Adipocyte (in vitro differentiated cells): ENCODE measurements at places on chromosomes 2 and 18.

DNA sequence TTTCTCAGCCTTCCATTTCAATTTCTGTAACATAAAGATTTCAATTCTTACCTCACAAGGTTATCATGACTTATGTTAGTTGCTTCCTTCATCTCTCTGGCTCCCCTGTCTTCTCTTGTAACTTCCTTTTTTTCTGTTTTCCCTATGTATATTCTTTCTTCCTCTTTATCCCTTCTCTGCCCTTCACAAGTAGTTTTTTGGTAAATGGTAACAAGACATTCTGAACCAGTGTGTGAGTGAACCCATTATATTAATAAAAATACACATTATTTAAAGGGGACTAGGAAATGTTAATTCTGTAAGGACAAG is 8.4 kb downstream of the ACSL3 start:
- DNase-seq: no peak

DNA sequence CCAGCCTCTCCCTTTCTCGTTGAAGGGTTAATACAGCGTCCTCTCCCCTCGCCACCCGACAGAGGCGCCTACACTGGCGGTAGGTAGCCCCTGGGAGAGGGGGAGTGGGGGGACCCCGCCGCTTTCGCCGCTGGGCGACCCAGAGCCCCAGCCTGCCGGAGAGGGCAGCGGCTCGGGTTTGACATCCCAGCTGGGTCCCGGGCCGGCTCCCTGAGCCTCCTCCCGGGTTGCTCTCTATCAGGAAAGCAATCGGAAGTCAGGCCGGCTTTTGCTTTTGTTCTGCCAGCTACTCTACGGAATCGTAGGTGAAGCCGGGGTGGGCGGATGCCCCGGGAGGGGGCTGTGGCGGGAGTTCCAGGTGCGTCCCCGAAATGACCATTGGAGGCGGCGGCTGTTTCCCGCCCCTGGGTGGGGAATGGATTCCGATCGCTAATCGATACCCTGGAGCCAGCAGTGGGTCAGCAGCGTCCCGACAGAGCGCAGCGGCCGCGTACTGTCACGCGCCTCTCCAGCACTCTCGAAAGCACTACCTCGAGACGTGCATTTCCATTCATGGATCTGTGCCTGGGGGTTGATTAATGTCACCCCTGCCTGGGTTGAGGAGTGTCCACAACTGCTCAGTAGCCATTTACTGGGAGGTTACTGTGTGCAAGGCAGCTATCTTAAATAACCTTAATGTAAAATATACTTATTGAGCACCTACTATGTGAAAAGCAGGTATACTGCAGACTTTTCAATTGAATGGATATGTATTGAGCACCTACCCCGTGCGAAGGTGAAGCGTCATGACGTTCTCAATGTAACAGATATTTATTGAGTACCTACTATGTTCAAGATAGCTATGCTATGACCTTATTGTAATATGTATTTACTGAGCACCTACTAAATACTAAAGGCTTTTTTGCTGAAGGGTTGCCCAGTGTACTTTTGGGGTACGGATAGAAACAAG is 1.1 kb downstream of the MAPK4 start:
- peak; percentile 1 for DNase-seq

DNA sequence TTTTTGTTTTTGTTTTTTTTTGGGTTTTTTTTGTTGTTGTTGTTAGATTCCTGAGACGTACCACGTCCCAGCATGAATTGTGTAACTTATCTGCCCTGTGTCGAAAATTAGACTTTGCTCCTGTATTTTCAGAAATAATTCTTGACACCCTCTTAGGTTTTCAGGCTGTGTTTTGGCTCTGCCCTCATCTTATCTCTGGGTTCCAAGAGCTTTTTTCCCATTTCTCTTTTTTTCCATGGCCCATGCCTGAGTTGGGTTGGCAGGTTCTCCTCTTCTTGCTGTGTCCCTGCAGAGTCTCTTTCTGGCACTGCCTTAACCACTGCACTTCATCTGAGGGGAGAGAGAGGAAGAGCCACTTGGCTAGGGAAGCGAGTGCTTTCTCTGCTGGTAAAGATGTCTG is 42.4 kb downstream of the CTIF start:
- no peak for DNase-seq

GRCh38 chr2:231357931-231358330 is 37.6 kb upstream of the B3GNT7 start:
- no peak for DNase-seq

GRCh38 chr2:1602278-1603010 is 141.9 kb downstream of the PXDN start:
- no peak for DNase-seq

- DNase-seq: peak; percentile 87
These were observed 12.8 kb upstream of the GBX2 start for GRCh38 chr2:236180831-236181453.

DNA sequence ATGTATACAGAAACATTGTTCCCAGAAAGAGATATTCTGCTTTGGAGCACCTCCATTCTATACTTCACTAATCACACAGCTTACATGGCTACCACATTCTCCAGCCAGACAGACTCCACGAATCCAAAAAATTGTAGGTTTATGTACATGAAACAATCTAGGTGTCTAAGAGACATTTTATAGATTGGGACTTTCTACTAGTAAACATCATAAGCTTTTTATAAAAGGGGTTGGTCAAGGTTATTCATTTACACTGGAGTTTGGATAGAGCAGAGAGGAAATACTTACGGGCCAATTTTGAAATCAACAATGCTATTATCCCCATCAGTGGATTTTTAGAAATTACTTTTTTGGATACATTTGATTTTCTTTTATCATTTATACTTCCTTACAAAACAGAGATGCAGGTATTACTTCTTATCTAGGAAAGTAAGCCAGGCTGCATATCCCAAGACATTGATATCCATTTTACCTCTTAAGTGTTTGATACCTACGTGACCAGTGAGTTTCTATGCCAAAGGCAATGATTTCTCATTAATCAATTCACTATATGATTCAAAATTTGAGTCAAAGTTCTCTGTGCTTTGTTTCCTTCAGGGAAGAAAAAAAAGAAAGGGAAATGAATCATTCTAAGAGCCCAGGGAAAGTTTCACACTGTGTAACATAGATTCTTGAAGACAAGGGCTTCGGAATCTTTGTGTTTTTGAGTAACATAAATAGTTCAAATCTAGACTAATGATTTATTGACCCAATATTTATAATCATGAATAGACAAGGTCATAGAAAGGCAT is 140.5 kb downstream of the PTH2R start:
- DNase-seq: no peak

DNA sequence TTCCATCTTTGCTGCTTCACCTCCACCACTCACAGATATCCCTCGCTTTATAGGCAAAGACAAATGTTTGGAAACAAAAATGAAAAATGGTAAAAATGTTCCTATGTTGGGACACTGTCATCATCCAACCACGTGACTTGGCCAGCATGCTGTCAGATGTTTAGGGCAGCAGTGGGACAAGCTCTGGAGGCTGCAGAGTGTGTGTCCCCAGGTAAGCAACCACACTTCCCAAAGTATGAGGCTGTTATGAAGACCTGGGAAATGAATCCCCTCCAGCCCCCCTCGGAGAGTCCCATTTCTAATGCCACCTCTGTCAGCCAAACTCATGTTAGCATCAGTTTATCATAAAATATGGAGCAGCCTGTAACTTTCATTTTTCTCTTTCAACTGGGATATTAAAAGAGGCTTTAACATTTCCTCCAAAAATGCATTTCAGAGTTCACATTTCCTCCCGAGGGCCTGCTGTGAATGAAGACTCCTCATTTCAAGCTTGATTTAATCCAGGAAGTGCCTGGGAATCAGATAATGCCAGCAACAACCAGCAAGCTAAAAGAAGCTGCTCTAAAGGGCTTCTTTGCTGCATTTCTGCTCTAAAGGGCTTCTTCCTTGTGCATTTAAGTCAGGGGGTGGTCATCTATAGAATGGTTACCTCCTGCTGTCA is 66.2 kb downstream of the APOB start:
- no peak for DNase-seq

DNA sequence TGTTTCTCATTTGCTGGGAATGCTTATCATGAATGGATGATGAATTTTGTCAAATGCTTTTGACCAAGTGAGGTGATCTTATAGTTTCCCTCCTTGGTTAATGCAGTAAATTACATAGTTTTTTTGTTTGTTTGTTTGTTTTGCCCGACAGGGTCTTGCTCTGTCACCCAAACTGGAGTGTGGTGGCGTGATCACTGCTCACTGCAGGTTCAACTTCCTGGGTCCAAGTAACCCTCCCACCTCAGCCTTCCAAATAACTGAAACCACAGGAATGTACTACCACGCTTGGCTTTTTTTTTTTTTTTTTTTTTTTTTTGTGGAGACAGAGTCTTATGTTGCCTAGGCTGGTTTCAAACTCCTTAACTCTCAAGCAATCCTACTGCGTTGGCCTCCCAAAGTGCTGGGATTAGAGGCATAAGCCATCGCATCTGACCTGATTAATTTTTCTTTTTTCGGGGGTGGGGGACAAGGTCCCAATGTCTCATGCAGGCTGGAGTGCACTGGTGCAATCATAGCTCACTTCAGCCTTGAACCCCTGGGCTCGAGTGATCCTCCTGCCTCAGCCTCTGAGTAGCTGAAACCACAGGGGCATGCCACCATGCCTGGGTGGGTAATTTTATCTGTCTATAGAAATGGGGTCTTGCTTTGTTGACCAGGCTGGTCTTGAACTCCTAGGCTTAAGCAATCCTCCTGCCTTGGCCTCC is 48.6 kb downstream of the SMAD2 start:
- DNase-seq: peak; percentile 23

DNA sequence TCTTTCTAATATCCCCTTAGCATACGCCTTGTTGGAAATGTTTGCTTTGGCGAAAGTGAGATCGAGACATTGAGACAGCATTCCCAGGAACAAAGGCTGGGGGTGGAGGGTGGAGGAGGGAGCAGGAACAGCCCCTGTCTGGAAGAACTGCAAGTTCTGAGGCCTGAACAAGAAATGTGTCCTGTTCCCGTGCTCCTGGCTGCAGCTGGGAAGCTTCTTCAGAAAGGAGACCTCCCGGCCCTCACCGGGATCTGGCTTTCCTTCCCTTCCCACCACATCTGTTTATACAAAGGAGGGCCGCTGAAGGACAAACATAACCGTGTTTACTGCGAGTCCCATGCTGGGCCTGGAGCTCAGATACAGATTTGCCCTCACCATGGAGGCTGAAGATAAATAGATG is 35.9 kb downstream of the AFF3 start:
- DNase-seq: no peak

GRCh38 chr2:205197468-205198139 is 484.7 kb upstream of the NRP2 start:
- peak; percentile 30 for DNase-seq

DNA sequence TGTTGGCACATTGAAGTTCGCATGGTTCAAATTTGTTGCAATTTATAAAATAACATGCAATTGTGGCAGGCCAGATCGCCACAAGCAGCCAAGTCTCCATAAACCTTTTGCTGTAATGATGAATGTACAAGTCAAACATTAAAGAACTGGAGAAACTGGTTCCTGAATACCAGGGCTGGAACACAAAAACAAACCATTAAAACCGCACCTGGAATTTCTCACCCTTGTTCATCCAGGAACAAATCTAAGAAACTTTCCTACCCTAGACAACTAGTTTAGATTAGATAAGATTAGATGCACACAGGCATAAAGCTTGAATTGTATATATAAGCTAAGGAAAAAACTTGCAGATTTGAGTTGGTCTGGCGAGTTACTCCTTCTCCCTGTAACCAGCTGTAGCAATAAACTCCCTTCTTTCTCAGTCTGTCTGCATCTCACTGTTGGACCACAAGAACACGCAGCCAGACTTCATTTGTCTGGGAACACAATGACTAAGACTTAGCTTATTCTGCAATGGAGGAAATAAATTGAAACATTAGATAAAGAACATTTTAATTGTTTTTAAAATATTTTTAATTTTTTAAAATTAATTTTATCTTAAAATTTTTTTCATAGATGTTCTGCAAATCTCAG is 1835.5 kb upstream of the LRRTM1 start:
- no peak for DNase-seq

DNA sequence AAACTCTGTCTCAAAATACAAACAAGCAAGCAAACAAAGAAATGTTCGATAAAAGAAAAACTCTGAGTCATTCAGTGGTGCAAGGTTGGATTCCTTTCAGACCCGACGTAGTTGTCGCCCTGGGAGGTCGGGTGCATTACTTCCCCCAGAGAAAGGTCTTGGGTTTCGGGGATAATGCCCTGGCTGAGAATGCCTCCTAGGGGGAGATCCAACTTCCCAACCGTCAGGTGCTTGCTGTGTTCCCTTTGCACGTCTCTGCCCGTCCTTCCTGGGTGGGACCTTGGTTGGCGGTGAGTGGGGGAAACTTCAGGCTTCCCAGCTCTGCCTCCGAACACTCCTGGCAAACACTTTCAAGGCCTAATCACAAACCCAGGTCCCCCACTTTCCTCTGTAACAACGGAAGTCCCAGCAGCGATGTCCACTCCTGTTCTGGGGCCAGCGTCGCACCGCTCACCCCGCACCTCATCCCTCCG is 609 bp downstream of the TPGS2 start:
- DNase-seq: peak; percentile 74

DNA sequence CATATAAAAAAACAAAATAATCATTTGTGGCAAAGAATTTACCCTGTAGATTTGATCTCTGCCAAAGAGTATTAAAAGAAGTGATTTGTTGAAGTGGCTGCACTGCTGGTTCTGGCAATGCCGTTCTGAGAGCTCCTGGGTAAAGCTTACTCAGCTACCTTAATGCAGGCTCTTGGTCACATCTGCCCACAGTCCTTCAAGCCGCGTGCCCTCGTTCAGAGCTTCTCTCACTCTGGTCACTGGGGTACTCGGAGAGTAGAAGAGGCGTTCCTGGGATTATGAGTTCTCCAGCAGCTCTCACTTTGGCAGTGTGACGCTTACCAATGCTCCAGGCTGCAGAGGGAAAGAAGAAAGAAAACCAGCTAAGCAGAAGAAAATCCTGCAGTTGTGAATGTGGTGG is 57.9 kb downstream of the ACVR1 start:
- DNase-seq: no peak

GRCh38 chr2:134932864-134933526 is 14.4 kb downstream of the CCNT2 start:
- no peak for DNase-seq

GRCh38 chr2:22958308-22958707 is 426.7 kb upstream of the KLHL29 start:
- DNase-seq: no peak

GRCh38 chr2:219278655-219279150 is 463 bp upstream of the DNAJB2 start:
- no peak for DNase-seq

- no peak for DNase-seq
These were observed 18.9 kb upstream of the RPL31 start for GRCh38 chr2:100983201-100983600.

GRCh38 chr2:175742367-175742766 is 259.7 kb downstream of the LNPK start:
- peak; percentile 59 for DNase-seq
